ENCODE measurements at places on chromosomes 12 and 14.

DNA sequence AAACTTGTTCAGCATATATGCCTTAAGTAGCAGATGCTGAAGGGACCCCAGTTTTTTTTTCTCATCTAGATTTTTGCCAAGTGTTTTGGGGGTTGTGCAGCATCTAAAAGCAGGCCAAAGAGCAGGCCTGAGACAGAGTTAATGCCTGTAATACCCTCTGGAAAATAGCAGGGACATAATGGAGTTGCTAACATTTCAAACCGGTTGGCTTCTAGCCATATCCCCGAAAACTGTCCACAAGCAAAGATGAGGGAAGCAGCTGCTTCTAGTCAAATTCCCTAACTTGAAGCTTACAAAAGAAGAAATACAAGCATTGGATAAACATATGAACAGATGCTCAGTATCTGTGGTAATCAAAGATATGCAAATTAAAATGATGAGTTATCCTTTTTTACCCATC is 52.1 kb upstream of the AEBP2 start:
- no peak for DNase-seq

- peak; percentile 16 for DNase-seq
Observed at GRCh38 chr12:71445071-71445470, 5.5 kb downstream of the LGR5 start.

- DNase-seq: no peak
Observed at GRCh38 chr12:15192720-15193119, 28.5 kb downstream of the RERG start.

GRCh38 chr12:69509308-69509736 is 39.1 kb downstream of the FRS2 start:
- DNase-seq: no peak

- DNase-seq: peak; percentile 69
Observed at GRCh38 chr12:50087995-50088394, 2.9 kb downstream of the SMARCD1 start.

DNA sequence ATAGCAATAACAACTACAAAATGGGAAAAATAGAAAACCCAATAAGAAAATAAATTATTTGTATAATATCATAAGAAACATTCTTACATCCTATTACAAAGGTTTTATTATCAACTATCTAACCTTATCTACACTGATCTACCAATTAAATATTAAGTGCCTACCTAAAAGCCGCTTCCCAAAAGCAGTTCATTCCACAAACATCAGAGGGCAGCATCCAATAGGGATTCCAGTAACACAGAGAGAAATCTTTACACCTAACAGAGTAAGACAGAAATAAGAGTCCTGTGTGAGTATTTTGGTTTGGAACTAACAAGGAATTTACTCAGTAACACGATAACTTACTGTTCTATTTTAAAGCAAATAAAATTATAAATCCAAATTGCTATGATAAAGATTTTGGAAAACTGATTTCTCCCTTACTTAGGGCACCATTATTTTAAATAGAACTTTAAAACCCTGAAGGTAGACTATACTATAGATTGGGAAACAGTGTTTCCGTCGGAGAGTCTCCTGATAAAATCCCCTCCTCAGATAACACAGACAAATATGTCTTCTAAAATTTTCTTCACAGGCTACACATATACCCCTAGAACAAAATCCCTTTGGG is 15.0 kb downstream of the GXYLT1 start:
- peak; percentile 78 for DNase-seq

- DNase-seq: no peak
Observed at GRCh38 chr12:91978143-91978542, 167.5 kb downstream of the BTG1 start.

- no peak for DNase-seq
Observed at GRCh38 chr12:3218228-3219171, 141.3 kb downstream of the TSPAN9 start.

GRCh38 chr12:52748578-52748977 is 28.6 kb downstream of the KRT76 start:
- DNase-seq: no peak

DNA sequence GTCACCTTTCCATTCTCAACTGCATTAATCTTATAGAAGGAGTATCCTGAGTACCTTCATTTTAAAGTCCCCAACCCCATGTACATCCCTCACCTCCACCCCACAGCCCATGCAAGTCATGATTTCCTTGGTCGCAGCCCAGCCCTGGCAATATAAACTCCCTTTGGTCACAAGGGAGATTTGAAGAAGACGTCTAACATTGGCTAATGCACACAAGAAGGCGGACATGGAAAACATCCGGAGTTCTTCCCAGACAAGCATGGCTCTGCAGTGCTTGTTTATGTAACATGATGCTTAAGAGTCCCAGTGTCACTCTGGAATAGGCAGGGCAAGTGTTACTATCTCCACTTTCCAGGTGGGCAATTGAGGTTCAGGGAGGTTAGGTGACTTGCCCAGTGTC is 277.6 kb downstream of the DPF3 start:
- DNase-seq: no peak

- no peak for DNase-seq
Observed at GRCh38 chr12:105729926-105730325, 399.4 kb downstream of the C12orf75 start.

GRCh38 chr12:2386566-2386965 is 333.8 kb downstream of the CACNA1C start:
- DNase-seq: no peak

DNA sequence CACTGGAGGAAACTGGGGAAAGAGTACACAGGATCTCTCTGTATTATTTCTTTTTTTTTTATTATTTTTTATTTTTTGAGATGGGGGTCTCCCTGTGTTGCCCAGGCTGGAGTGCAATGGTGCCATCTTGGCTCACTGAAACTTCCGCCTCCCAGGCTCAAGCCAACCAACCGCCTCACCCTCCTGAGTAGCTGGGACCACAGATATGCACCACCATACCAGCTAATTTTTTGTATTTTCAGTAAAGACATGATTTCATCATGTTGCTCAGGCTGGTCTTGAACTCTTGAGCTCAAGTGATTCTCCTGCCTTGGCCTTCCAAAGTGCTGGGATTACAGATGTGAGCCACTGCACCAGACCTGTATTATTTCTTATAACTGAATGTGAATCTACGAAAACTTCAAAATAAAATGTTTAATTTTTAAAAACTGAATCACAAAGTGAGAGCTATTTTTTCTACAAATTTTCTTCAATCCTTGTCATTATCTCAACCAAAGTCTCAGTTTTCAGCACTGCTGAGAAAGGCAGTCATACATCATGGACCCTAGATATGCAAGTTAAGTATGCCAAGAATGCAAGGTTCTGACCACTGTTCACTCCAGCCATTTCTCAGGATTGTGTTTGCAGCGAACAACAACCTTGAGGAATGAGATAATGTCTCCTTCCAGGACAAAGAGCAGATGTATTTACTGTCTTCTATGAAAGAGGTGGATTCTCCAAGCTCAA is 2.4 kb downstream of the EAPP start:
- DNase-seq: no peak

- DNase-seq: no peak
Observed at GRCh38 chr14:26791117-26791806, 193.4 kb upstream of the NOVA1 start.

DNA sequence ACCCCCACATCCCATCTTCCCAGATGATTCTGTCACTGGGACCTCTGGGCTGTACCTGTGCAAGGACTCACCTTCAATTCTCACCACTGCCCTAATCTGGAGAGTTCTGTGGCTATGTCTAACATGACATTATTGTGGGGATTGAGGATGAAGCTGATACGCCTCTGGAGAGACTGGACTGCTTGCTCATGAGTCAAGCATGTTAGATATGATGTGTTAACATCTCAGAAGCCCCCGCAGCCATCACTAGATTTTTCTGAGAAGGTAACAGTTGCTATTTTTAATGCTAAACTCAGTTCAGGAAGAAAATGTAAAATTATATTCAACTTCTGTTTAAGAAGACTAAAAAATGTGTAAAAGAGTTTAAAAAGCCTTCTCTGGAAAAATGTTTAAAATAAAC is 25.7 kb downstream of the JKAMP start:
- no peak for DNase-seq

DNA sequence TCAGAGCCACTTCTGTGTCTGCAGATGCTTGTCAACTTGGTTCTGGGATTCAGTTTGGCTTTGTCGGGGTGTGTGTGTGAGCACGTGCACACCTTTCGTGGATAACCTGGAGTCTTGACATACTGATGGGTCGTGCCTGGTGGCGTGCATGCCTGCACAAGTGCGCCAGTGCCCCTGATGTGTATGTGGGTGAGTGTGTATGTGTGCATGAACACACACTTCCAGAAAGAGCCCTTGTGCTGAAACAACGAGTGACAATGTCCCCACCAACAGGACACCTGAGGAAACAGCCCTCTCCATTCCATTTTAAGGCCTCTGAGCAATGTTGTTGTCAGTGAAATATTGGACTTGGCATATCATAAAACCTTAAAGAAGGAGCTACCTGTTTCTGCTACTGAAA is 53.9 kb downstream of the SMUG1 start:
- DNase-seq: no peak

DNA sequence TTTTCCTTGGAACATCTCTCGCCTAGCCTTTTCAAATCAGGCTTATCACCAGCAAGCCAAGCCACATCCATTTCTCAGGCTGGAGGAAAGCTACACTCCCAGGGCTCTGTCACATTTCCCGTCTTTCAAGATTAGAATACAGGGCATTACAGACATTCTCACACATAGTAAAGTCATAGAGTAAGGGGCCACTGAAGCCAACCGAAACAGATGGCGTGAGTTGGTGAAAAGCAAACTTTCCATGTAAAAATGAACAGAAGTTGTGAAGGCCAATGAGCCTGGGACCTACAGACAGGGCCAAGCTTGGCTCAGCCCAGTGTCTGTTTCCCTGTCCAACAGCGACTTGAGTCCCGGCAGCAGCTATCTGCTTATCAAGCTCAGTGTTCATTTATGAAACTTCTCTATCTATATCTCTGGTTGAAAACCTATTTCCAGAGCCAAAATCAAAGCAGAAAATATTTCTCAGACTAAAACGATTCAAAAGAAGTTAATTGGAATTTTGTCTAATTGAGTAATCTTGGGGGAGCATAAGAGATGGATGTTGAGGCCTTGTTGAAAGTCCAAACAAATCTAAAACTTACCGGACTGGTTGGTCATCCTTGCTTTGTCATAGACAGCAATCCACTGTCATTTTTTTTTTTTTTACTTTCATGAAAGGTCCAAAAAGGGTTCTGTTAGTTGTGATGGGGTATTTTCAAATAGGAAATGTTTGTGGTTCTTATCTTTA is 105.6 kb downstream of the DAAM1 start:
- no peak for DNase-seq

GRCh38 chr14:68655911-68656316 is 137.0 kb downstream of the ZFP36L1 start:
- no peak for DNase-seq

GRCh38 chr14:28820677-28821076 is 54.1 kb downstream of the FOXG1 start:
- DNase-seq: no peak

DNA sequence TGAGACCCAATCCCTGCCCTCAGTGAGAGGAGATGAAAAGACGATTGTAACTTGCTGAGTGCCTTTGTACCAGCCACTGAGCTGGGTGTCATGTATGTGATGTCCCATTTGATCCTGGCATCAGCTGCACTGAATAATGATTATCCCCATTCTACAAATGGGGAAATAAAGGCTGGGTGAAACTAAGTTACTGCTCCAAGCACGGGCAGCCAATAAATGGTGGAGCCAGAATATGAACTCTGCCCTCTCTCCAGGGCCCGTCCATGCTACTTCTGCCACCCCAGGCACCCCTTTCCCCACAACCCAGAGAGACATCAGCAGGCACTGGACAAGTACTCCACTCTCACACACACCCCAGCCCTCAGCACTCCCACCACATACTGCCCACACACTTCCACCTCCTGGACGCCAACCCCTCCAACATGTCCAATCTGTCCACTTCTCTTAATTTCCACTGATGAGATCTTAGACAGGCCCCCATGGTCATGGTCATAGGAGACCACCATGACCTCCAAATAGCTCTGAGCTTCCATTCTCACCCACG is 115.8 kb downstream of the DICER1 start:
- no peak for DNase-seq

DNA sequence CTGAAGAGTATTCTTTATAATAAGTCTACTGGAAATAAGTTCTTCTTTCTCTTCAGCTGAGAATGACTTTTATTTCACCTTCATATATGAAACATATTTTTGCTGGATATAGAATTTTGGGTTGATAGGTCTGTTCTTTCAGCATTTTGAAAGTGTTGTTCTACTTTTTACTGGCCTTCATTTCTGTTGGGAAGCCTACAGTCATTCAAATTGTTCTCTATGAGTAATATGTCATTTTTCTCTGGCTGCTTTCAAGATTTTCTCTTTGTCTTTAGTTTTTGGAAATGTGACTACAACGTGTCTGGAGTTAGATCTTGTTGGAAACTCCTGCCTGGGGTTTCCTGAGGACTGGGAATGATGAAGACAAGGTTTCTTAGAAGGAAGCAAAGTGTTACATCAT is 10.0 kb downstream of the FGFR1OP2 start:
- DNase-seq: no peak

- no peak for DNase-seq
Observed at GRCh38 chr14:30118992-30119640, 191.5 kb upstream of the PRKD1 start.

DNA sequence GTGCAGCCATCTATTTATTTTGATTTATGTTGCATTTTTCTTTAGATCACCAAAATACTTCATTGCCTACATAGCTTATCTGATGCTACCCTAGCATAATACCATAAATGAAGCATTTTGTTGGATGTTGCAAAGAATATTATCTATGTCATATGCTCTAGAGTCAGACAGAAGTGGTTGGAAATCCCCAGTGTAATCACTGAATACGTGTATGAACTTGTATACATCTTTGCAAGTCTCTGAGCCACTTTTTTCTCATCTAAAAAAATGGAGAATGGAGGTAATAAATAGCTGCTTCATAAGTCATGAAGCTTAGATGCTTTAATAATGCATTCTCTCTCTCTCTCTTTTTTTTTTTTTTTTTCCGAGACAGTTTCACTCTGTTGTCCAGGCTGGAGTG is 18.5 kb downstream of the EVL start:
- no peak for DNase-seq

DNA sequence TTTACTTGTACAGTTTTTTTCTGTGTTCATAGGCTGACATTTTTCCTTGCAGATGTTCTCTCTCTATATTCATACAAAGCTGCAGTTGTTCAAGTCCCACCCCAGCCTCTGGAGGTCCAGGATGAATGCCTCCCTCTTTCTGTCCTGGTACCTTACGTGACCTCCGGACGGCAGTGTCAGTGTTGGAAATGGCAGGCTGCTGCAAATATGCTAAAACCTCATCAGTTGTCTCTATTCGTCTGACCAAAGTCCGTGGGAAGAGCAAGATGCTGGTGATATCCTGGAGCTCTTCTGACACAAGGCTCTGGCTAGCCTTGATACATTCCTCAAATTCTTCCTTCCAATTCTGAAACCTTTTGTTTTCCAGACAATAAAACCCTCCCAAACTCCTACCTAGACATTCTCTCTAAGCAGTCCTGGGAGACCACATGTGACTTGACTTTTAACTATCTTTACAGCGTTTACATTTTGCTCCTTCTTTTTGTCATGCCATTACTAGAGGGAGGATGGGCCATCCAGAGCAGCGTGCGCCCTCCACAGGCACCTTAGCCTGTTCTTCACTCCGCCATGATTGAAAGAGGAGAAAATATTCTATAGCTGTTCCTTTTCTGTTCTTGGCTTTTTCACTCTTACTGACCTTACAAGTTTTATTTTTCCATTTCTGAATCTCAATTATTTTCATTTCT is 143.6 kb downstream of the RGS6 start:
- no peak for DNase-seq

- no peak for DNase-seq
Observed at GRCh38 chr12:124273630-124274029, 21.3 kb upstream of the RFLNA start.
